RPMI7951 (cell line): ENCODE measurements at places on chromosomes 16 and 17. TPM values are rescaled to one million over a fixed set of nuclear protein-coding genes. Genes with fewer than 3 reads are reported as not detected.

DNA sequence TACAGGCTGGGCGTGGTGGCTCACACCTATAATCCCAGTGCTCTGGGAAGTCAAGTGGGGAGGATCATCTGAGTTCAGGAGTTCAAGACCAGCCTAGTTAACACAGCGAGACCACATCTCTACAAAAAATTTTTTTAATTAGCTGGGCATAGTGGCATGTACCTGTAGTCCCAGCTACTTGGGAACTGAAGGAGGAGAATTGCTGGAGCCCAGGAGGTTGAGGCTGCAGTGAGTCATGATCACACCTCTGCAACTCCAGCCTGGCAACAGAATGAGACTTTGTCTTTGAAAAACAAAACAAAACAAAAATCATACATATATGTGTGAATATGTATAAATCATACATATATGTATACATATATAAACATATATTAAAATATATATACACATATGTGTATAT is 54.1 kb upstream of the MARCHF10 start:
- no peak for DNase-seq

GRCh38 chr16:27312580-27313421 is 973 bp upstream of the IL4R start:
- no peak for DNase-seq

DNA sequence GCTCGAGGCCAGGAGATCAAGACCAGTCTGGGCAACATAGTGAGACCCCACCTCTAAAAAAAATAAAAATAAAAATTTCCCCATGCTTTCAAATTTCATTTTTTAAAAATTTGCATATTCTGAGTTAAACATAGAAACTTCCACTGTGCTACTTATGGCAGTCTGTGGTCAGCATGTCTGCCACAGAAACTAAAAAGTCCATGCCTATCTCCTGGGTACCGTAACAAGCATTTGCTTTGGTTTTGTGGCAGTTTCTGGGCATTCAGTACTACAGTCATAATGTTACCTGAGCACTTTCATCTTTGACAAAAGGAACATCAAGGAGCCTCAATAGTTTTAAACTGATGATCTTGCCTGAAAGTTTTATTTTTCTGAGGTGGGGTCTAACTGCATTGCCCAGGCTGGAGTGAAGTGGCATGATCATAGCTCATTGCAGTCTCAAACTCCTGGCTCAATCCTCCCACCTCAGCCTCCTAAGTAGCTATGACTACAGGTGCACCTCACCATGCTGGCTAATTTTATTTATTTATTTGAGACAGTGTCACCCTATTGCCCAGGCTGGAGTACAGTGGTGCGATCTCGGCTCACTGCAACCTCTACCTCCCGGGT is 13.2 kb upstream of the ITGA2B start:
- no peak for DNase-seq

- no peak for DNase-seq
Measured at GRCh38 chr16:2061023-2061422, 13.2 kb downstream of the TSC2 start.

DNA sequence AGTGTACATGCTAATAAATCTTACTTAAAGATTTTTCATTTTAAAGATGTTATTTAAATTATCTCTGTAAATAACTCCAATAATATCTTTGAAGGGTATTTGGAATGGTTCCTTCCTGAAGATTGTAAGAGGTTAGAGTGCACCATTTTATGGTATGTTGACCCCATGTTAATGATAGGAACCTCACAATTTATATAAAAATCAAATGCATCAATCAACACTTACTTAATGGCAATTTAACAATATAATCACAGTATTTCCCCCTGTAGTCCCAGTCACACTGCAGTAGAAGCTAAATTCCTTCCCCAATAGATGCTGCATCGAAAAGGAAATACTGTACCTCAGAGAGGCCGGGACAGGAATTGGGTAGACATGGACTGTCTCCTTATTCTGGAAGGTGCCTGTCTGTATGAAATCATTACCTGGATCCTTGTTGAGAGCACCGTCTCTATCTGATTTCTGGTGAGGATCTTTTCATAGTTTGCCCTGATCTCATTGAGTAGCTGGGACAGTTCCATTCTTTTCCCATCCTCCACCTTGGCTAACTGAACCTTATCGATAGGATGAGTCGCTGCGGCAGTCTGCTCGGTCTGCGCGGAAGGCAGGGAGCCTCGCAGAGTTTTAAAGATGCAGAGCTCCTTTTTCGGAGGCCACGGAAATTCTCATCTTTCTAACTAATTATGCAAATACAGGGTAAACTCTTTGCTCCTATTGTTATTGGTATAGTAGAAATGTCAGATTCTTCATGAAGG is at the start of gene KRT222:
TSS of gene KRT222 (minus strand) at position 596 of the 752 bp plus-strand sequence. CDS start at position 518, 78 bp downstream.
- no peak for DNase-seq

DNA sequence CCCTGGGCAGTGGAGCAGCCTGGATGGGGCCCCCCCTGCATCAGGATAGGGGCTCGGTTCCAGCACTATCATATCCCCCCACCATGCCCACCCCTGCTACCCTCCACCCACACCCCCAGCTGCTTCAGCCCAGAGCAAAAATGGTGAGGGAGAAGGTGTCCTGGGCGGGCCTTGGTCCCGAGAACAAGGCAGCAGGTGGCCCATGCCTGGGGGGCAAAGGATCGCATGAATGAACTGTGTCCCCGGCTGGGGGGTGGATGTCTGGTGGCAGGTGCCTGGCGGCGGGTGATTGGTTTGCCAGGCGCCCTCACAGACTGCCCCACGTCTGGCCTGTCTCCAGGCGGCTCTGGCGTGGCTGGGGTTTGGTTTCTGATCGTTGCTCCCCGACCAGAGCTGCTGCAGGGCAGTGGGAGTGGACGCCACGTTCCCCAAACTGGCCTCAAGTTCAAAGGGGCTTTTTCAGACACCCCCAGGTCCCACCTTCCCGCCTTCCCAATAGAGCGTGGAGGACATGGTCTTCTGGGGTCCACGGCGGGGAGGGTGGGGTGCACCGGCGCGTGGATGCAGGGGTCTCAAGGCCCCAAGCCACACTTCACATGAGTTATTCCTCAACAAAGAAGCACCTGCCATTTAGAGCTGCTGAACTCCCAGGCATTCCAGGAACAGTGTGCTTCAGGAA is 12.6 kb downstream of the UTS2R start:
- DNase-seq: no peak

GRCh38 chr16:15704545-15704987 is 54.5 kb downstream of the NDE1 start:
- peak; percentile 54 for DNase-seq

GRCh38 chr17:34357398-34357797 is 1.1 kb downstream of the CCL13 start:
- DNase-seq: no peak

DNA sequence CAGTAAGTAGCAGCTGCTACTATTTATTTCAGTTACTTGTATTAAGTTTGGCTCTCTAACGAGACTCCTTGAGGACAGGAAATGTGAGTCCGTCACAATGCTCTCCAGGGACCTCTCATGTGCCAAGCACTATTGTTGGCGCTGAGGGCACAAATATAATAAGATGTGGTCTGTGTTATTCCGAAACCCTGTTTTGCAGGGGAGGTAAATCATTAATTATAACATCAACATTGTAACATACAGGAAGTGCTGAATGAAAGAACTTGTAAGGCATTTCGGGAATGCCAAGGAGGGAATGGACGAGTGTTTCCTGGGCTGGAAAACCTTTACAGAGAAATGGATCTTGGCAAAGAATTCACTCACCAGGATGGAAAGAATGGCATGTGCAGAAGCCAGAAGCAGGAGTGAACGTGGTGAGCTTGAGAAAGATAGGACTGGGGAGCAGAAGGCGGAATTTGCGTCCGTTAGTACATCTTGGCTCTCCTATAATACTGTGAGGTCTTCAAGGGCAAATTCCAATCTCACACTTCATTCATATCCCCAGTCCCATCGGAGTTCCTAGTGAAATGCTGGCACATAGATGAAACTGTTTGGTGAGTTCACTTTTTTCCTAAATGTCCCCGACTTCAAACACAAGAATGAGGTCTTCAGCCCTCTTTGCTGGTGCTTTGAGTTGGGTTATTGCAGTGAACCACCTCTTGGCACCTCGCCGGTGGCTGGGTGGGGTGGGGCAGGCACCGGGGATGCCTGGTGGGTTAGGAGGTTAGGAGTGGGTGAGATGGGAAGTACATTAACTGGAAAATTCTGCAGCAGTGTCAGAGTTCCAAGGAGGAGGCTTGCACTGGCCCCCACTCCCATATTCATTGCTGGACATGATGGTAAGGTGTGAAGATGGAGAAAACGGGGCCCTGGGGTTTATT is 11.5 kb downstream of the TAC4 start:
- no peak for DNase-seq

DNA sequence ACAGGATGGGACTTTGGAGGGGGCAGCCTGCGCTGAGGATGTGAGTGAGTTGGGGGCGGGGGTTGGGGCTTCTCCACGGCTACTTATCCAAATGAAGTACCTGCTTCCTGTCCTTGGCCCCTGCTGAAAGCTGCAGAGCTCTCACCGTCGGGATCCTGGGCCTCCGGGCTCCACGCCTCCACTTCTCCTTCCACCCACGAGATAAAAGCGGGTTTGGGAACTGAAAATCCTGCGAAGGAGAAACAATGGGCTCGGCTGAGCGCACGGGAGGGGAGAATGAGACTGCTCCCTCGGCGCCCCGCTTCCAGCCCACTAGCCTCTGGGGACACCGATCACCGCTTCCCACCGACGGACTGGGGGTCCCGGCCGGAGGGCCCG is 486 bp downstream of the ZNF785 start:
- peak; percentile 19 for DNase-seq

DNA sequence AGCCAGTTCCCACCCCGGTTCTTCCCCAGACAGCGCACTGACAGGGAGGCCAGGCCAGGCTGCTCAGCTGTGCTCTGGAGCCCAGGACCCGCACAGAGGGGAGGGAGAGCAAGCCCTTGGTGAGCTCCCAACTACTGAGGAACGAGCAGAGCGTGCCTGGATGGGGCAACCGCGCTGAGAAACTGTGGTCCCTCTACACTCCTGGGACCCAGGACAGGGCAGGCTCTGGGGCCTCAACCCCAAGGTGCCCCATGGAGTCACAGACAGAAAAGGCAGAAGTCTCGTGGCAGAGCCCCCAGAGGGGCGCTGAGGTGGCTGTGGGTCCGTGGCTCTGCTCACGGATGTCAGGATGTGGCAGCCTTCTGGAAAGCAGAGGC is 16.3 kb downstream of the SLX4 start:
- no peak for DNase-seq

DNA sequence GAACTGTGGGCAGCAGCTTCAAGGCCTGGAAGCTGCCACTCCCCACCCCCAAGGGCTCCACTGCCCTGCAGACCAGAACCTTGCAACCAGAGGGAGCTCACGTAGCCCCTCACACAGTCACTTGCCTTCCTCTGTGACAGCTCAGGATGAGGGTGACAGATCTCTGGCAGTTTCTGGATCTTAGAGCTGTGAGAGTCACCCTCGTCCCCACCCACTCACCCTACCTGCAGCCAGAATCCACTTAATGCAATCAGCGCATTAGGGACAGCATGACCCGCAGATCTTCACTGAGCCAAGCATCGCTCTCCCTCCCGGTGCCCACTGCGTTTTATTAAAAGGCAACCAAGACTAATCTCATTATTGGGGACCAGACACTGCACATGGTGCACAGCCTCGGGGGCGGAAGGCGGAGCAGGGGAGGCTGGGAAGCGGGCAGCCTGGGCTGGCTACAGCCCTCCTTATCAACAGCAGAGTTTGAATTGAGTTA is 3.5 kb downstream of the CYB561 start:
- DNase-seq: no peak

DNA sequence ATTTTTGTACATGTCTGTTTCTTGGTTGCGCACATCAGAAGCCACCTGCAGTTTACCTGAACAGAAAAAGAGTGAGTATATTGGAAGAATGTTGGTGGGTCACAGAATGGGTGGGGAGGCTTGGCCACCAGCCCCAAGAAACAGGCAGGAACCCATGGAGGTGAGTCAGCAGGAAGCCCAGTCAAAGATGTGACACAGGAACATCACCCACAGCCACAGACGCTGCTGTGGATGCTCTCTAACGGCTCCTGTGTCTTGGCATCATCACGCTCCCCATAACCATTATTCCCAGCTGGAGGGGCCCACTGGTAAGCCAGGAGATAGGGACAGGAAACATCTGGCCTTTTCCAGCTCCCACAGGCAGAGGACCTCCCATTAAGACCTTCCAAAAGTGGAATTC is 94.0 kb upstream of the WSB1 start:
- peak; percentile 32 for DNase-seq

- peak; percentile 65 for DNase-seq
Measured at GRCh38 chr17:46962374-46962790, 16.7 kb downstream of the RPRML start.

DNA sequence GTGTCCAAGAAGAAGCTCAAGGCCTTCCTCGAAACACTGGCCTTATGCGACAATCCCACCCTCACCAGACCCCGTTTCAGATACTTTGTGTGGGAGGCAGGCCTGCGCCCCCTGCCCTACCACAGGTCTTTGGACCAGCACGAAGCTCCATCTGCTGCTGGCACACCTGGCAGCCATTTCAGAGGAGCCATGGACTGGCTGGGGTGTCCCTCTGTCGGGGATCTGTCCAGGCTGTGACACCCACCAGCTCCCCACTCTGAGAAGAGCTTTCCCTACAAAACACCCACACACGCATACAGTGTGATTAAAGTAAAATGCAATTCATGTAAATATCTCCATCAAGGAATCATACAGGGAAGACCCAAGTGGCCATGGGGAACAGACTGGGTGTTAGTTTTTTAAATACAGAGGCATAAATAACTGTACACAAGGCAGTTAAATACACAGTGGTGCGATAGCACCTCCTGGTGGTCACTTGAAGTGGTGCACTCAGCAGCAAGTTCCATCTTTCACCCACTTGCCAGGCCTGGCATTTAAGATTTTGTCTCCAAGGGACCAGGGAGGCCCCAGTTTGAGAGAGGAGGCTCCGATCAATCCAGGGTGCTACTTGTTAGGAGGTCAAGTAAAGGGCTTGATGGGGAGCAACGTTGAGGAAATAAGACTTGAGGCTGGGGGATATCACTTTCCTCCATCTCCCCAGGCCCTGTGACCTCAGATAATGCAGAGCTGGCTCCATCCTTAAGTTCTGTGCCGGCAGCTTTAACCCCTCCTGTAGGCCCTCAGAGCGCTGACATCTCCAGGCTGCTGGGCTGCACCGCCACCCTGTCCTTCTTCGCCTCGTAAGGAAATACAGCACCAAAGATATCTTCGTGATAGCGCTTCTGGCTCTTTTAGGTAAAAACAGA is 43.6 kb downstream of the NOS2 start:
- DNase-seq: peak; percentile 21

SEPHS2 gene
- 9.0 and 11.2 TPM in 2 replicates for total RNA-seq

RPRML gene
- total RNA-seq: not detected in 2 replicates

TCAP gene
- total RNA-seq: 0.24 and 0.39 TPM in 2 replicates

OTOP3 gene
- total RNA-seq: not detected in 2 replicates
